IMR-90 (cell line): ENCODE measurements at places on chromosomes 12 and 14. TPM values are rescaled to one million over a fixed set of nuclear protein-coding genes. Genes with fewer than 3 reads are reported as not detected.

- DNase-seq: no peak
Measured at GRCh38 chr12:56632701-56633467, 2.8 kb upstream of the BAZ2A start.

DDX47 gene
- 71.5 and 89.5 TPM in 2 replicates for polyA plus RNA-seq

LTBR gene
- 62.5 and 66.0 TPM in 2 replicates for polyA plus RNA-seq

LRRIQ1 gene
- polyA plus RNA-seq: 0.05 TPM in 1 of 2 replicates, not detected in the other

- DNase-seq: peak; percentile 72
Measured at GRCh38 chr12:79782172-79782900, 91.6 kb upstream of the PAWR start.

NUDT14 gene
- 9.3 and 11.8 TPM in 2 replicates for polyA plus RNA-seq

GRCh38 chr12:2583091-2583497 is 211.7 kb upstream of the FKBP4 start:
- peak; percentile 36 for DNase-seq

GRCh38 chr12:102954134-102954533 is 3.3 kb upstream of the ASCL1 start:
- DNase-seq: no peak

DNA sequence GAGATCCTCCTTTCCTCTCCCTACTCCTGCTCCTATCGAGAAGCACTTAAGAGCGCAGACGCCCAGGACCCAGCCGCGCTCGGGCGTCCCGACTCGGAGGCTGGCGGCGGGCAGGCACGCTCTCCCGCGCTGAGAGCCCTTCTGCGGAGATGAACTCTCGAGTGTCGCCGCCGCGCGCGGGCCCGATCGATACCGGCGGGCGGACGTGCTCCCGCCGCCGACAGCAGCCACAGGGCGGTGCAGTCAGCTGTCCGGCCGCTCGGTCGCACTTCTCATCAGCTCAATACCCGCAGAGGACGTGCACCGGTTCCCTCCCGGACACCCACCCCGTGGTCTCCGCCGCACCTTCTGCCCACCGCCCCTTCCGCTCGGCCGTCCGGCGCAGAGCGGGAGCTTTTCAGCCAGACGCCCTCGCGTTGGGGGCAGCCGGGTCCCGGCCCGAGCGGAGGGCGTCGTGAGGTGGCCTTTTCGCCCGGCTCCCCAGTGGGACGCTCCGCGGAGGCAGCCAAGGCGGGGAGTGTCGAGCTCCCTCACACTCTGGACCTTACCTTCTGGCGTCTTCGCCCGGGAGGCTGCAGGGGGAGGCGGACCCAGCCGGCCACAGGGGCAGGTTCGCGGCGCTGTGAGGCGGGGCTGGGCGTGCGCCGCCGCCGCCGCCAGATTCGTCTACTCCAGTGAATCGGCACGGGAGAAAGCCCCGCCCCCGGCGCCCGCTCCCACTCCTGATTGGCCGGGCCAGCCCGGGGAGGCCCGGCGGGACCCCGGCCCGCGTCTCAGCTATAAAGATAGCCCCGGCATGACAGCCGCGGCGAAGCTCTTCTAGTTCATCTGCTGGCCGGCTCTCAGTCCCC is at the start of gene INSM2:
TSS of gene INSM2 (plus strand) at position 808 of the 851 bp plus-strand sequence. CDS start 89 bp downstream, outside the sequence.
- DNase-seq: peak; percentile 34

MYF5 gene
- not detected in 2 replicates for polyA plus RNA-seq

LRRK2 gene
- polyA plus RNA-seq: 0.17 and 0.36 TPM in 2 replicates

- no peak for DNase-seq
Measured at GRCh38 chr14:51518280-51518679, 133.4 kb upstream of the FRMD6 start.

DNA sequence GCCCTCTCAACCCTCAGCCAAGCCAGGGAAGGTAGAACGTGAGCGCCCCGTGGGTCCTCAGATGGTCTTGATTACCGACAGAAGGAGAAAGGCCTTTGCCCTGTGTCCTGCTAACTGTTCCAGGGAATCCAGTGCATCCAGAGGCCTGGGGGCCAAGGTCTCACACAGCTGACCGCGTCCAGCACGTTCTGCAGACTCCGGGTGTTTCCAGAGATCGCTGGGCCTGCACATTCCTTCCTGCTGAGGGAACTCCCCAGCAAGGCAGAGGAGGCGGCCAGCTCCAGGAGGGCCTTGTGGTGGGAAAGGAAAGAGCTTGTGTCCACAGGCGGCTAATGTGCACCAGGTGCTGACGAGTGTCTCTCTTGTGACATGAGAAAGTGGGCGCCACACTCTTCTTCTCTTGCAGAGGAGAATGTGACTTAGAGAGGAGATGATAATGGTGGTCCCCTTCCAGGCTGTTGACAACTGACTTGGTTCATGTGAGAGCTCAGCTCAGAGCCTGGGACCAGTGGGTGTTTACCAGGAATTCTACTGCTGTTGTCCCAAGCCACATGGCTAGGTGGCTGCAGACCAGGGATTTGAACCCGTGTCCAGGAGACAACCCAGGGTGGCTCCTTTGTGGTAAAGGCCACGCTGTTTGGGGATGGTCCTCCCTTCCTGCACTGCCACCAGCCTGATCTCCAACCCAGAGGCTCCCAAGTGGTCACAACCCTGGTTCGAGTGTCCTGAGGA is 46.8 kb upstream of the DLK1 start:
- peak; percentile 73 for DNase-seq

NTN4 gene
- polyA plus RNA-seq: 41.9 and 54.6 TPM in 2 replicates

DNA sequence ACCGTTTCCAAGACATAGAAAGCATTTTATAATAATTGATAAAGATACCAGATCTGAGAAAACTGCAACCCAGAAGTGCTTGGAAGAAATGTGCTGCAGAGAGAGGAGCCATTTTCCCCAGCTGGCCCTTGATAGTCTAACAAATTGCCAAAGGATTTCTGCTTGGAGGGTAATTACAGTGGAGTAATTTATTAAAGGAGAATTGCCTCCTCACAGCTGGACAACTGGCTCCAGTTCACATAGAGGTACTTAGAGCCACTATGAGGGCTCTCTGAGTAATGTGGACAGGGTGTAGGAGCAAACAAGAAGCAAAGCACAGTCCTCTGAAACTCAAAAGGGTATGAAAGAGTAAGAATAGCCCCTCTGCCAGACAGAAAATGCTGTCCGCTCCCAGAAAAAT is 335.6 kb downstream of the SYT1 start:
- DNase-seq: no peak

- DNase-seq: peak; percentile 21
Measured at GRCh38 chr12:30643366-30643765, 52.3 kb downstream of the IPO8 start.
